Heart right ventricle (tissue), 16 donors: ENCODE measurements at places on chromosomes 12 and 14.

DNA sequence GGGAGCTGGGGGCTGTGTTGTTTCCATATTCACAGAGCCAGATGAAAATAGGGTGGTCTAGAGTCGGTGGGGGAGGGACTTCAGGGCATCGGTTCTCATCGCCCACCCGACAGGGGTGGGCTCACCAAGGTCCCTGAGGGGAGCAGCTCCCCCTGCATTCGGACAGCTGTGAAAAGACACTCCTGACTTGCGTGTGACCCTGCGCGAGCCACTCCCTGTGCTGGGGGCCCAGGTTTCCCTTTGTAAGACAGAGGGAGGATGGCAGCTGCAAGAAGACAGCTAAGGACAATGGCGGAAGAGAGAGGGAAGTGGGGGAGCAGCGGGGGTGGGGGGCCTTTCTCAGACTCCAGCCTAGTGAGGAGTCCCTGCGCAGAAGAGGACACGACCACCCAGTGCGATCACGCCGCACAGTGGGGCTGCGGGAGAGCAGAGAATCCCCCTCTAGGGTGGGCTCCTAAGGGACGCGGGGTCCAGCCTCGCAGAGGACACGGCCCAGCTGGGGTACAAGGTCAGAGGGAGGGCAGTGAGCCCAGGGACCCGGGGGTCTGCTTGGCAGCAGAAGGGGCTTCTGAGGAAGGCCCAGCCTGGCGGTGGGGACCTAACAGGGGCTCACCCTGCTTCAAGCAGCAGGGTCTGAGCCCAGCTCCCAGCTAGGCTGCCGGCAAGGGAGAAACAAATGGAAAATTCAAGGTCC lies 326.9 kb upstream of the DIO3 start:
- no peak for DNase-seq

GRCh38 chr12:55684761-55685370 lies 22.8 kb downstream of the ITGA7 start:
- DNase-seq = no peak

- DNase-seq = no peak
Observed at GRCh38 chr14:102655137-102655536, 62.7 kb downstream of the RCOR1 start.

- DNase-seq = no peak
Observed at GRCh38 chr14:73599499-73599898, 7.8 kb downstream of the ACOT4 start.

GRCh38 chr12:45703942-45704341 lies 25.6 kb upstream of the ARID2 start:
- DNase-seq = no peak

DNA sequence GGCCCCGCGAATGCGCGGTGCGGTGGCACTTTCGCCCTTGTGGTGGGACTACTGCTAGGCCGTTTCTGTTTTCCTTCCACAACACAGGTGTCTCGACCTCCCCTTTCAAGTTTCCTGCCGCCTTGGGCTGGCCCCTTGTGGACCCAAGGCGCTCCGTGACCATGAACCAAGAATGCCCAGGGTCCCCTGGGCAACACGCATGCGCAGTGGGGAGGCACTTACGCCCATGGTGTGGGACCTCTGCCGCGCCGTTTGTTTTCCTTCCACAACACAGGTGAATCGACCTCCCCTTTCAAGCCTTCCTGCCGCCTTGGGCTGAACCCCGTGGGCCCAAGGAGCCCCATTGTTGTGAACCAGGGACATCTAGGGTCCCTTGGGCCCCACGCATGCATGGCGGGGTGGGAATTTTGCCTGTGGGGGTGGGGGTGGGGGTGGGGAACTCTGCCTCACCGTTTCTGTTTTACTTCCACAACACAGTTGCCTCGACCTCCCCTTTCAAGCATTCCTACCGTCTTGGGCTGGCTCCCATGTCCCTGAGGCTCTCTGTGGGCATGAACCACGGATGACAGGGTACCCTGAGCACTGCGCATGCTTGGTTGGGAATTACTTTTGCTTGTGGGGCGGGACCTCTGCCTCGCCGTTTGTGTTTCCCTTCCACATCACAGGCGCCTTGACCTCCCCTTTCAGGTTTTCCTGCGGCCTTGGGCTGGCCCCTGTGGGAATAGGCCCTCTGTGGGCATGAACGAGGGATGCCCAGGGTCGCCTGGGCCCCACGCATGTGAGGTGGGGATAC lies 355.1 kb downstream of the ALG10 start:
- no peak for DNase-seq

DNA sequence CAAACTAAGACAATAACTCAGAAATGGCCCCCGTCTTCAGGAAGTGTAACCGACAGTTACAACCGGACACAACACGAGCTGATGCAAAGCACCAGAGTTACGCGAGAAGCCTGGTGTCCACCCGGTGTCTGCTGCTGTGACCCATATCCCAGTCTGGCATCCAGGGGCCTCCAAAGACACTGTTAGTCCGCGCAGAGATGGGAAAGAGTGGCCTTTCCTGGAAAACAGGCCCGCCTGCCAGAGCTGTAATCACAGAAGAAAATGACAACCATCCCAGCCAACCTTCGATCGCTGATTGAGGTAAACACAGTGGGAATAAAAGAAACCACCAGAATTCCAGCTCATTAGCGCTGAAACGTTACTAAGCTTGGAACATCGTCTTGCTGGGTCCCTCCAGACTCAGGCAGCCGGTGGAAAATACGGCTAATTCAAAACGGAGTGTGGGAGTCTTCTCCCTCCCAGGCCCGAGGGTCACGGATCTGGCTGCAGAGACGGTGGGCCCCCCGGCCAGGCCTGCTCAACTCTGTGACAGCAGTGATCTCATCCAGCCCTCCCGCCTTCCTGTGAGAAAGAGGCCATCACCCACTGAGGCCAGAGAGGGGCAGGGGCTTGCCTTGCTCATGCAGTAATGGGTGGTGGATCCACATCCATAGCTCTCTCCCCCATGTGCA lies 273.9 kb upstream of the RTL1 start:
- DNase-seq = no peak
